ENCODE measurements at places on chromosomes 16 and 17. TPM values are rescaled to one million over a fixed set of nuclear protein-coding genes. Genes with fewer than 3 reads are reported as not detected.

DHRS13 gene
- 22.2 TPM for total RNA-seq

CIITA gene
- total RNA-seq, result 1.2 TPM

PGAP6 gene
- total RNA-seq, result 17.3 TPM

HAS3 gene
- total RNA-seq, result 1.7 TPM

PRSS36 gene
- total RNA-seq, result 2.8 TPM

HBA1 gene
- total RNA-seq, result 718 TPM

SULT1A3 gene
- total RNA-seq, result 1.5 TPM

GPR179 gene
- total RNA-seq, result 1.3 TPM

HEXIM2 gene
- total RNA-seq, result 11.1 TPM

PRR15L gene
- total RNA-seq, result 0.17 TPM

CFAP52 gene
- 7.5 TPM for total RNA-seq

IGSF6 gene
- total RNA-seq, result 5.0 TPM

CCL8 gene
- total RNA-seq, result 0.72 TPM

ITGAL gene
- total RNA-seq, result 4.9 TPM

SLC38A8 gene
- 0.28 TPM for total RNA-seq

CMTM2 gene
- total RNA-seq, result 0.33 TPM
